ENCODE measurements at places on chromosomes 7 and 10.

GRCh38 chr10:26821699-26822570, 38.8 kb downstream of the ABI1 start:
- no peak for DNase-seq

DNA sequence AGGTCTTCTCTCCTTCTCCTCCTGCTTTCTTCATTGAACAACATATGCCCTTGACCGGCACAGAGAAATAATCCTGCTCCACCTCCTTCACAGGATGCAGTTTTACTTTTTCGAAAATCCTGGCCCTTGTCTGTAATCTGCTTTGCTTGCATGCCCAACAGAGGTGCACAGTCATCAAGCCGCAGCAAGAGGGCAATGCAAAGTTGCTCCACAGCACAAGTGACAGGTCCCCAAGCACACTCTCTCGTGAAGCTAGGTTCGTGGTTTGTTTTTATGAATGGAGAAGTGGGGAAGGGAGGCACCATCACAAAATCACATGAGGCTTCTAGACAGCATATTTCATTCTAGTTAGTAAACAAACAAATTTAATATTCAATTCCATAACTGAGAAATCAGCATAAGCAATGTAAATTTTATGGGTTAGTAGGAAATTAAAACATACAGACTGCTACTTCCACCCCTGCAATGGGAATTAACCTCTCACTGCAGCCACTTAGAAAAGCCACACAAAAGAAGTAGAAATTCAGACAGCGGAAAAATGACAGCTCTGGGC, 178.8 kb downstream of the TPK1 start:
- DNase-seq = no peak

- no peak for DNase-seq
Observed at GRCh38 chr7:4331711-4332110, 350.4 kb upstream of the FOXK1 start.

GRCh38 chr7:46076527-46076926, 155.5 kb upstream of the IGFBP3 start:
- DNase-seq = no peak

GRCh38 chr10:60943316-60944057, 498 bp downstream of the RHOBTB1 start:
- DNase-seq = no peak

GRCh38 chr7:42292991-42293521, 56.0 kb upstream of the GLI3 start:
- no peak for DNase-seq

DNA sequence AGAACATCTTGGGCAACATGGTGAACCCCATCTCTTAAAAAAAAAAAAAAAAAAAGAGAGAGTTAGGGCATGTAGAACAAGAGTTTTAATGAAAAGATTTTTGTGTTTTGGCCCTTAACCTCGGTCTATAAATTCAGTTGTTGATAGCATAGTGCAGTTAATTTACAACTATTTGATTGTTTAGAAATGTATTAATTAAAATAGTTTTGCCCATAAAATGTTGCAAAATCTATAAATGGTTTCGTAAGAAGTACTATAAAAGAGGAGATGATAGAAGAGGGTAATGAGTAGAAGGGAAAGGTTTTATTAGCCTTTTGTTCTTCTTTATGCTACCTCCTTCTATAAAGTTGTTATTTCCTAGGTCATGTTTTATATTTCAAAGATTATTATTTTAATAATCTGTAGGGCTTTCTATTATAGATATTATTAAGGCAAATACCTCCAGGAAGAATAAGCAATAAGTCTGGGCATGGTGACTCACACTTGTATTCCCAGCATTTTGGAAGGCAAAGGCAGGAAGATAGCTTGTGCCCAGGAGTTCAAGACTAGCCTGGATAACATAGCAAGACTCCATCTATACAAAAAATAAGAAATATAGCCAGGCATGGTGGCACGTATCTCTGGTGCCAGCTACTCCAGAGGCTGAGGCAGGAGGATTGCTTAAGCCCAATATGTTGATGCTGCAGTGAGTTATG, 73.3 kb downstream of the MCU start:
- no peak for DNase-seq

- no peak for DNase-seq
Observed at GRCh38 chr10:124356701-124357560, 61.8 kb downstream of the OAT start.

DNA sequence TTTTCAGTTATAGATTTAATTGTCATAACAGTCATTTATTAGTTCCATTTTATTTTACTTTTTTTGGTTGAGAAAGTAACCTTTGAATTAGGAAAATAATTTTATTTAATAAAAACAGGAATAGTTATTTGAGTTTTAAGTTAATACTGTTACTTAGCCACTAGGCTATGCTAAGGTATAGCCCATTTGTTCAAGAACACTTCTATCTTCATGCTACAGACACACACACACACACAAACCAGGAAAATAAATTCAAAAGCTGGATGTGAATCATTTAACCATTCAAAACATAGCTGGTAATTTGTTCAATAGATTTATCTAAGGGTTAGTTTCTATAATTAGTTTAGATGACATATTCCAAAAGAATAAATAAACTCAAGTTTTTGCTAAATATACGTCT, 148.4 kb downstream of the RNF133 start:
- DNase-seq = no peak

DNA sequence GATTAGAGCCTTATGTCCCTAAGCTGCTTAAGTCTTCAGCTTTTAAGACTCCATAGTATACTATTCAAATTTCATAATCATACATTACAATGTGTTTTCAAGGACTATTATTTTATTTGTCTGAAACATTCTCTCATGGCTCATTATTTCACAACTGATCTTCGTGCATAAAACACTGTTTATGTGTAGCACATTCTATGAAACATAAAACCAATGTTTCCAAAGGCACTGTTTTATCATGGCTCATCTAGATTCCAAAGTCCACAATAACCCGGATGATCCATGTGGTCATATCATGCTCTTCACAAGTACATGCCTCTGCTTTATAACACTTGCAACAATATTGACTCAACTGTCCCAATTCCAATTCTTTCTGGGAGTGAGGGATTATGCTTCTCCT, 806.1 kb downstream of the TNS3 start:
- no peak for DNase-seq

Data from brain pericyte (primary cell).